ENCODE measurements at places on chromosomes 4 and X.

DNA sequence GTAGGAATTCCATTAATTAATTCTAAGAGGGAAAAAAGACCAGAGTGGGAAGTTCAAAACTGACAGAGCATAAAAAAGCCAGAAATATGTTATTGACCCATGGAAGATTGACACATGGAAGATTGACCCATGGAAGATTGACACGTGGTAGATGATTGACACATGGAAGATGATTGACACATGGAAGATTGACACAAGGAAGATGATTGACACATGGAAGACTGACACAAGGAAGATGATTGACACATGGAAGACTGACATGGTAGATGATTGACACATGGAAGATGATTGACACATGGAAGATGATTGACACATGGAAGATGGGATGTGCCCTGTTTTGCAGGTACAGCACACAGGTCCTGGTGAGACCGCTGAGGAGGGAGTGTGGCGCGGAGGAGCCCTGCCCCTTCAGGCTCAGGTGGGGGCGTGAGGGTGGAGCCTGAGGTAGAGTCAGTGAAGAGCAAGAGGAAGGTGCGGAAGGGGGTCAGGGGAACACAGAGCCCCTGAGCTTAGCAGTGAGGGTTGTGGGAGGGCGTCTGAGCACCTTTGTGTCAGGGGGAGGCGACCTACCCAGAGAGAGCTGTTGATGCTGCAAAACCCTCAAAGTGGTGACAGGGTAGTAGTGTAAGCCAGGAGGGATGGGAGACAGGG is 15.8 kb upstream of the PDE6B start:
- no peak for DNase-seq

DNA sequence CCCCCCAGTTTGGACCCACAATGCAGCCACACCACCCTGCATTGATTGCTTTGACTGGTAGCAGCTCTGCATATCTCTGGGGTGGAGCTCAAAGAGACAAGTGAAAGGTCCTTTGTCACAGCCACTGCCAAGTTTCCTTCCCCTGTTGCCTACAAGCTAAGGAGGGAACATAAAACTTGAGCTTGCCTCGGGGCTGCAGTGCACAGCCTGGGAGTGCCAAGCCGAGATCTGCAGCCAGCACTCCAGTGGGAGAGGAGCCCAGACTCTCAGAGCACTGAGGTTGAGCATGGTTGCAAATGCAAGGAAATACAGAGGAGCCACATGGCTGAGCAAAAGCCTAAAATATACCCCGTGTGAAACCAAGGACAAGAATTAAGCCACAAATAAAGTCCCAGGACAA is 142.2 kb downstream of the DKK2 start:
- DNase-seq: no peak

- DNase-seq: no peak
Measured at GRCh38 chr4:92305148-92305877, 1.5 kb downstream of the GRID2 start.

DNA sequence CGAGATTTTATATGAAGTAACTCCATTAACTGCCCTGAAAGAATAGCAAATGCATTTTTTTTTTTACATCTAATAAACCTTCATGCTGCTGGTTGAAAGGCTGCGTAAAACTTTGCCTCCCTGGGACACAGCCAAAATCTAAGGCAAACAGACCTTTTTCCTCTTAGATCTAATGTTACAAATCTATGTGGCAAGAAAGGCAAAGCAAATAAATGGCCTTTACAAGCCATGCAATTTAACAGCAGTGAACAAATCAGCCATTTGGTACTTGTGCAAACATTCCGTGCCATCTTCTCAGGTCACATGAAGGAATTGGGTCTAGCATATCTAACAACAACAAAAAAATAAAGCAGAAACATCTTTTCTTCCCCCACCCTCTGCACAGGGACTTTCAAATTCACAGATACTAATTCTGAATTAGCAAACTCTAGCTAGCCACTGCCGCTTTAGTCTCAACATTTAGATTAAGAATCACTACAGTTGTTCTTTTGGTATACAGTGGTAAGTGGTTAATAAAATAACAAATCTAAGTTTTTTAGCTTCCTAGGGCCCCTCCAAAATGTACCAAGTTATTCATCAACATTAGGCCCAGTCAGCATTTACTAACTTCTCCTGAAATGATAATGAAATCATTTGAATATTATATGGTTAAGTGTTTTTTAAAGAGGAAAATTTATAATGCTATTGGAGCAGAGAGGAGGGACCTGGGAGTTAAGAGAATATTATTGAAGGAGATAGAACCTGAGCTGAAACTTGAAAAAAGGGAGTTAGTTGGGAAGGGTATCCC is 593.8 kb downstream of the SMARCA1 start:
- DNase-seq: no peak

All from AG08395 (cell line).